ENCODE measurements at places on chromosomes 1 and 21.

GRCh38 chr1:172401477-172401876, 19.0 kb upstream of the C1orf105 start:
- no peak for DNase-seq

GRCh38 chr1:81205956-81206355, 594.8 kb upstream of the ADGRL2 start:
- no peak for DNase-seq

- no peak for DNase-seq
Observed at GRCh38 chr1:113714606-113715269, 44.5 kb downstream of the PHTF1 start.

DNA sequence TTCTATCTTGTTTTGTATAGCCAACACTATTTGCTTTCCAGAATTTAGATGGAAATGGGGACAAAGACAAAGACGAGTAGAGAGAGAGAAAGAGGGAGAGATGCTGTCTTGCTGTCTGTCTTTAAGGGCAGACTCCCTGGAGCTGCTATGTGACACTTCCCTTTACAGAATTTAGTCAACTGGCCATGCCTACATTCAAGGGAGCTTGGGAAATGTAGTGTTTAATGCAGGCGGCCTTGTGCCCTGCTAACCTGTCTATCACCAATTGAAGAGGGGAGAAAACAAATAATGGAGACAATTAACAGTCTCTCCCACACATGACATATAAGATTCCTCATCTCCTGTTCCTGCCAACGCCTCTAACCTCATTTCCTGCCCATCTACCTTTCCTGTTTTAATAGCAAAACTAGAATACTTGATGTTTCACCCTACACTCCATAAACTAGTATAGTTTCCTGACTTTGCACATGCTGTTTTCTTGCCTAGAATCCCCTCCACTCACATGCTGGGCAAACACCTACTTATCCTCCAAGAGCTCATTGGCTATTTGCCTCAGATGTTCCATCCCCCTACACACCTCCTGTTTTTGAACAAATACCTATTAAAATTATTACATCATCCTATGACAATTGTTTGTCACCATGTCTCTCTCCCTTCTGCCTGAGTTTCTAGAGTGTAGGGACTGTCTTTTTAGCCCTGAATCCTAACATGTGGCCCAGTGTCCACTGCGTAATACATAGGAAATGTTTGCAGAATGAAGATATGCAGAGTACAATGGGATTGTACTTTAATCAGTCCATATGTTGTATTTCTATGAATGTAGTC, 117.2 kb downstream of the SLC25A24 start:
- DNase-seq, result no peak

DNA sequence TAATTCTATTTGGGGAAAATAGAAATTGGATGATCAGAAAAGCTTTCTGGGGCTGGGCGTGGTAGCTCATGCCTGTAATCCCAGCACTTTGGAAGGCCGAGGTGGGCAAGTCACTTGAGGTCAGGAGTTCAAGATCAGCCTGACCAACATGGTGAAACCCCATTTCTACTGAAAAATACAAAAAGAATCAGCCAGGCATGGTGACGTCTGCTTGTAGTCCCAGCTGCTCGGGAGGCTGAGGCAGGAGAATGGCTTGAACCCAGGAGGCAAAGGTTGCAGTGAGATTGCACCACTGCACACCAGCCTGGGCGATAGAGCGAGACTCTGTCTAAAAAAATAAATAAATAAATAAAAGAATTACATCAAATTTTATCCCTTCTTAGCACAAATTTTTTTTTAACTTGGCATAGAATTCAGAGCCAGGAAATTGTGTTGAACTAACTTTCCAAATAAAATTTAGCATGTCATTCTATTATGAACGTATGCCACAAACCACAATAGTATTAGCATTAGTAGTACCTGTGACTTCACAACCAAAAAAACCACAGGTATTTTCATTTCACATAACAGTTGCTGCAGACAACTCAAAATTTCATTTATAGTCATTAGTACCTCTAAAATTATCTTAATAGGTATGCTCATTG, 4.5 kb upstream of the ANKRD13C start:
- no peak for DNase-seq

DNA sequence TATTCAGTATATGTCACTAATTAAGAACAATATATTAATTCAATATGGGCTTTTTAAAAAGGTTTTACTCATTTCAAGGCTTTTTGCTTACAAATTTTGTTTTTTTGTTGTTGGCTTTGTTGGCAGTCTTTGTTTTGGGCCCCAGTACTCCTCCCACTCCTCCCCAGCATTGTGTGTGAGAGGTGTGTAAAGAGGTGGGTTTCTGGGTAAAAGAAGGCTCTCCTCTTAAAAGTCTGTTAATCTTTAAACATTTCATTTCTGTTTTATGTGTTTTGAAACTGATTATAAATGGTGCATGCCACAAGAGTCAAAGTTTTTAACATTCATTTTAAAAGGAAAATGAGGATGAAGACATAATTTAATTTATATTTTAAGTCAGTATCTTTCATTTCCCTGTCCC, 79.6 kb downstream of the SASS6 start:
- DNase-seq, result no peak

GRCh38 chr1:179298952-179299351, 5.4 kb downstream of the SOAT1 start:
- DNase-seq, result no peak

- DNase-seq, result no peak
Observed at GRCh38 chr1:225611537-225612223, 41.2 kb downstream of the ENAH start.

DNA sequence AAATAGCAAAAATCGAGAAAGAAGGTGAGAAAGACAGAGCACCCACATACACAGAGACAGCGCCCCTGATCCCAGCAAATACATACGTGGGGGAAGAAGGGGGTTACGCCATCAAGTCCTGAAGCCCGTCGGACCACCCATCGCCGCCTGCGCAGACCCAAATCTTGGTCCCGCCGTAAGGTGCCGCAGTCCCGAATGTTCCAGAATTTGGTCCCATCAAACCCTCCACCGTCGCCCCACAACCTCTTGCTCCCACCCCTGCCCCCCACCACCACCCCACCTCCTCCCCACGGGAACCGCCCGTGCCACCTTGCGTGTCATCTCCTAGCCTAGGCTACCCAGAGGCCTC, 71.7 kb downstream of the CD46 start:
- no peak for DNase-seq

GRCh38 chr1:29195881-29196291, 14.2 kb upstream of the SRSF4 start:
- no peak for DNase-seq

GRCh38 chr1:18556364-18556763, 74.3 kb upstream of the PAX7 start:
- DNase-seq, result peak; percentile 20

Data from HTR-8/SVneo (cell line).